ENCODE measurements at places on chromosomes 4 and X.

DNA sequence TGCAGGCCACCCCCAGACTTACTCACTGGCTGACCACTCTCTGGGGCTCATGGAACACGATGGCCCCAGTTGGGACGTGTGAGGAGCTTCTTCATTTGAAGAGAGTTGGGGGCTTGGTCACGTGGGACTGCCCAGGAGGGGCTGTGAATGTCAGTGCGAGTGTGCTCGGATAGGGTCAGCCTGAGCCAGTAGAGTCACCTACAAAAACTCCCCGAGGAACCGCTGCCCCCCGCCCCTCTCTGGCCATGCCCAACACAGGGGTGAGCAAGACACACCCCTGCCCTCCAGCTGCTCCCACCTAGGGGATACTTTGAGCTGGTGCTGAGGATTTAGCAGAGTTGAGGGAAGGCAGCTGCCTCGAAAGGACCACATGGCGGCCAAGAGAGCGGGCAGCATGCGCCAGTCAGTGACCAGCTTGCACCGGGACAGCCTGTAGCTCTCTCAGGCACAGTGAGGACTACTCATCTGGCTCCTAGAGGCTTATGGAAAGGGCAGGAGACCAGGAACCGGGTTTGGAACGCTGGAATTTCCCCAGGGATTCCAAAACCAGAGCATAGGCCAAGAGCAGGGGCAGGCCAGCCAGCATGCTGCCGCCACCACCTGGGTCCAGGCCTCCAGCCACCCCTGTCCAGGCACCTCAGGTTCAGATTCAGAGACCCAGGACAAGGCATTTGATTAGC is 8.4 kb downstream of the PNMA6E start:
- DNase-seq = no peak

DNA sequence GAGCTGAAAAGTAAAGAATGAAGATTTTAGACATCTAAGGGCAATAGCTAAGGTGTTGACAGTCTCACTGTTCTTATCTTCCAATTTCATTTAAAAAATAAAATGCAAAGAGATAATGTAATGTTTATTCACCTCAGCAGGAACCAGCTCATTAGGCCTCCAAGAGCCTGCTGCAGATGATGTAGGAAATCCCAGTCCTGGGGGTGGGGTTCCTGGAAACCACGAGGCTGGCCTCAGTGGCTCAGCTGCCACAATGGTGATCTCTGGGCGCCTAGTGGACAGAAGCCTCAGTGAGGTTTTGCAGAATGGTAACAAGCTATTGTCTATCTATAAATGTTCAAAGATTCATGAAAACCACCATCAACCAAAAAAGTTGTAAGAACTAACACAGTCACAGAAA is 77.3 kb downstream of the RPS3A start:
- DNase-seq = no peak

GRCh38 chr4:118114720-118115119 is 80.4 kb downstream of the NDST3 start:
- DNase-seq = no peak

- no peak for DNase-seq
Measured at GRCh38 chrX:137424679-137425078, 141.2 kb upstream of the ZIC3 start.

GRCh38 chr4:141375855-141376254 is 155.2 kb downstream of the ZNF330 start:
- DNase-seq = no peak

All from stimulated activated CD4-positive, alpha-beta T cell treated with anti-CD3 and anti-CD28 coated beads, TNF-alpha, amount 100 ng/mL, for 1 hour (primary cell).